ENCODE measurements at places on chromosomes 4 and X. TPM values are rescaled to one million over a fixed set of nuclear protein-coding genes. Genes with fewer than 3 reads are reported as not detected.

GRCh38 chr4:8871417-8872401, at the start of gene HMX1:
Gene HMX1 (minus strand): TSS chr4:8871839. CDS start chr4:8871614, 225 bp downstream.
- no peak for DNase-seq

DNA sequence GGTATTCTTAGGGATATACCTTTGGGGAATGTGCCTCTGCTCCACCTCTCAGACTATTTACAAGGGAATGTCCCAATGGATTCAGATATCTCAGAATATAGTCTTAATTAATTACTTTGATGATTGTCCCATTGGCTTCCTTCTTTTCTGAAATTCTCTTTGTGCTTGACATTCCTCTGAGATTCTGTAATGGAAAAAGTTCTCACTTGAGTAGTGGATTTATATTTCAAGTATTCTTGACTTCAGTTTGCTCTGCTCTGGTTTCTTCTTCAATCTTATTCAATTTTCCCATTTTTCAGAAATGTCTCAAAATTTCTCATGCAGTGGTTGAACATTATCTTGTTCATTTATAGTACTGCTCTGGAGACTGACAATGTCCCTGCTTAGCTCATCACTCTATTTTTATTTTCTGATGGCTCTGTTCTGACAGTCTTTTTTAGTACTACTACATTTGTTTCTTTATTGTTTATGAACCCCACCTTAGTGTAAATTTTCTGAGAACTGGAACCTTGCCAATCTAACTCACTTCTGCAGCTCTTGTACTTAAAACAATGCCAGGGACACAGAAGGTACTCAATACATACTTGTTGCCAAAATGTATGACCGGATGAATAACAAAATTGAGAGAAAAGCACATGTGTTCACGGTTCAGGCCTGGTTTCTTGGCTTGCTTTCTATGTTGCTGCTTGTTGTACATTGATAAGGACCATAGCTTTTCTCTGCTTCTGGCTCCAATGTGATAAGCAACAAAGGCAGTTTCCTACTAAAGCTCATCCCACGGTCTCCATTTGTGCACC, 471.7 kb downstream of the GASK1B start:
- no peak for DNase-seq

The LRIT3 gene
- 0.16 TPM for total RNA-seq

The ZFP92 gene
- total RNA-seq: 0.69 TPM

- DNase-seq: no peak
Measured at GRCh38 chr4:177574446-177574845, 132.2 kb upstream of the AGA start.

DNA sequence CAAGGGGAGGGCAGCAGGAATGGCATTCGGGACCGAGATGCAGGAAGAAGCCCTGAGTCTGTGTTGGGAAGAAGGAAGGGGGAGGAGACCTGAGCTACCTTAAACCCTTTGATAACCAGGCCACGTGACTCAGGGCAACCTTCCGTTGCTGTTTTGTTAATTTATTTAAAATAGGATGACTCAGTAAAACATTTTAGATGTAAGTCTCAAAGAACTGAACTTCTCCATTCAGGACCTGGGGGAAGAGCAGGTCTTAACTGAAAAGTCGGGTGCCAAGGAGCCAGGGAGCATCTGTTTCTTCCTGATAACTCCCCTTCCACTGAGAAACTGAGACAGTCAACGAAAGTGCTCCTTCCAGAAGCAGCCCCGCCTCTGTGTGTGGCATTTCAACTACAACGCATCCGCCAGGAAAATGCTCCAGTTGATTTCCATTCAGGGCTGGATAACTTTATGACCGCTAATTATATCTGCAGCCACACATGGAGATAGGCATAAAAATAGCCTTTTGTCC, 88.0 kb downstream of the IRF2 start:
- no peak for DNase-seq

The CXCL13 gene
- 1.7 TPM for total RNA-seq

DNA sequence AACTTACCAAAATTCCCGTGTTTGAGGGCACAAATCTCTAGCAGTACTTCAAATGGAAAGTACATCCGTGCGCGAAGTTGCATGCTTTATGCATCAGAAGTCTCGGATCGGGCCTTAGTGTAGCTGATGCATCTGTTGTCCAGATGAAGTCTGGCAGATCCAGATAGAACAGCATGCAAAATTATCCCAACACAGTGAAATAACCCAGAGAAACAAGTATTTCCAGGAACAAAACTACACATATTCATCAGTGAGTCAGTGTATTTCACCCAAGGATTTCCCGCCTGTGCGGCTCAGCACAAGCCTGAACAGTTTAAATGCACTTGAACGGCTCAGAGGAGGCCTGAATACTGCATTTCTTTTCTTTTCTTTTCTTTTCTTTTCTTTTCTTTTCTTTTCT, 27.4 kb upstream of the CLDN24 start:
- DNase-seq: no peak

Measured in urinary bladder (tissue), 4 donors.